ENCODE measurements at places on chromosomes 1 and 21. TPM values are rescaled to one million over a fixed set of nuclear protein-coding genes. Genes with fewer than 3 reads are reported as not detected.

DNA sequence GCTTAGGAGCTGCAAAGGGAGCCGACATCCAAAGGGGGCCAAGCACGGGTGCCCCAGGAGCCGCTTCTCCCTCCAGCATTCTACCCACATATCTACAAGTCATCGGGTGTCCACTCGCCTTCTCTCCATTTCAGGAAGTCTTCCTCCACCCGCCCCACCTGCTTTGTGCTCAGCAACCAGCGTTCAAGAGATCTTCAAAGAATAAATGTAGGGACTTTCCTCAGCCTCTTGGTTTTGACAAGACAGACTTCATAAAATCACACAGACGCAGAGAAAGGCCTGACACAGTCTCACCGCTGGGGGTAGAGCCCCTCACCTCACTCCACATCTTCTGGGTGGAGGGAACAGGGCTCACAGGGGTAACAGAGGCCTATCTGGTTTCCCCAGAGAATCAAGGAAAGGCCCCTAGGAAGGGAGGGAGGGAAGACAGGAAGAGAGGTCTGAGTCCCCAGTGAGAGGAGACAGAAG, 49.5 kb downstream of the SSBP3 start:
- DNase-seq = no peak
- H3K27ac ChIP-seq = peak overlapping the region; percentile 50
- peaks cover 78% of the 10 kb centered on the region for H3K4me1 ChIP-seq
- no peaks in the 10 kb centered on the region for H3K27me3 ChIP-seq
- peak overlapping the region; percentile 1 for H3K4me3 ChIP-seq

GRCh38 chr1:185069202-185069772, 23.9 kb downstream of the RNF2 start:
- H3K4me3 ChIP-seq = no peak overlapping the region
- H3K27ac ChIP-seq = no peak overlapping the region

- H3K4me1 ChIP-seq = no peaks in the 10 kb centered on the region
- DNase-seq = no peak
- H3K27ac ChIP-seq = no peak overlapping the region
- H3K27me3 ChIP-seq = no peaks in the 10 kb centered on the region
These were observed 146.5 kb downstream of the LIPI start for GRCh38 chr21:14064296-14064645.

DNA sequence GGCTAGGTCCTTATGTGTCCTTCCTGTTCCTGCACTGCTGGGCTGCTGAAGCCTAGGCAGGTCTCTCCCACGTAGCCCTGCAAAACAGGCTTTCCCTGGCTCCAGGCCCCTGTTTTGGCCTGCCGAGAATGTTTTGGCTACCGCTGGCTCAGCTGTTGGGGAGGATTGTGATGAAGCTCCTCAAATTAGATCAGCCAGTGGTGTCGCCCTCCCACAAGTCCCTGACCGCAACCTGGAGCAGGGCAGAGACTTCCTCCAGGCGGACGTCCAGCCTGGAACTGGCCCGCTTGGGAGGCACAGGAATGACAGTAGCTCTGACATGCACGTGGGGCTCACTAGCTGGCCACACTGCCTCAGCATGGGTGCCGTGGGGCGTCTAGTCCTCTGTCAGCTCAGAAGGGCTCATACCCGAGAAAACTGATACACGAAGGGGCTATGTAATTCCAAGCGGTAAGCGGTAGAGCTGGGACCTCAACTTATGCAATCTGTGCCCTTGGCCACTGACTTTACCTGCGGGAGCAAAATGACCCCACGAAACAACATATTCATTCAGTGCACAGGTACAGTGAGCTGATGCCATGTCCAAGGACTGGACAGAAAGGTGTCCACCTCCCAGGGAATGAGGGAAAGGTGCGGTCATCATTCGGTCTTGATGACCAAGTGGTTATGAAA, 26.6 kb downstream of the DHRS3 start:
- no peaks in the 10 kb centered on the region for H3K36me3 ChIP-seq
- peaks cover 37% of the 10 kb centered on the region for H3K4me1 ChIP-seq
- H3K27me3 ChIP-seq = peaks cover 20% of the 10 kb centered on the region

DNA sequence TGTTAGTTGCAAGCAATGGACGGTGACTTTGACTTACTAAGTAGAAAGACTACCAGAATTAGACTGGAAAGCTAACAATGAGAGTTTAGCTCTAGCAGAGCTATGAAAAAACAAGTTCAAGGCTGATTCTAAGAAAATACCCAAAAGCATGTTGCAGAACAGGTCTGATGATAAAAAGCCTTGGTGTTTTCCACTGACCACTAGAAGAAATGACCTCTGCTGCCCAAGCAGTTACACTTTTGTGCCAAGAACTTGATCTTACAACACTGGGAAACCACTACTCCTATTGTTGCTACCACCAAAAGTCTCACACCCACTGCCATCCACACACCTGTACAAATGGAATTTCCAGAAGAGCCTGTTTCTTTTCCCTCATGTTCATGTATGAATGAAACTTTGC, 21.4 kb upstream of the NEK7 start:
- H3K4me1 ChIP-seq = no peaks in the 10 kb centered on the region
- no peak overlapping the region for H3K4me3 ChIP-seq
- no peak overlapping the region for H3K27ac ChIP-seq
- H3K27me3 ChIP-seq = no peaks in the 10 kb centered on the region
- no peaks in the 10 kb centered on the region for H3K36me3 ChIP-seq

KCNQ4 gene
- 0.30 TPM for total RNA-seq

- H3K4me3 ChIP-seq = no peak overlapping the region
- H3K4me1 ChIP-seq = peaks cover 37% of the 10 kb centered on the region
- peaks cover 8% of the 10 kb centered on the region for H3K27me3 ChIP-seq
- no peak for DNase-seq
- no peak overlapping the region for H3K27ac ChIP-seq
These were observed 1.2 kb upstream of the ACOT11 start for GRCh38 chr1:54546651-54547401.

NGF gene
- 1.3 TPM for total RNA-seq

GRCh38 chr1:25933479-25934365, 27.5 kb upstream of the STMN1 start:
- no peak overlapping the region for H3K4me3 ChIP-seq
- H3K27me3 ChIP-seq = no peaks in the 10 kb centered on the region
- H3K27ac ChIP-seq = no peak overlapping the region
- H3K4me1 ChIP-seq = no peaks in the 10 kb centered on the region

DNA sequence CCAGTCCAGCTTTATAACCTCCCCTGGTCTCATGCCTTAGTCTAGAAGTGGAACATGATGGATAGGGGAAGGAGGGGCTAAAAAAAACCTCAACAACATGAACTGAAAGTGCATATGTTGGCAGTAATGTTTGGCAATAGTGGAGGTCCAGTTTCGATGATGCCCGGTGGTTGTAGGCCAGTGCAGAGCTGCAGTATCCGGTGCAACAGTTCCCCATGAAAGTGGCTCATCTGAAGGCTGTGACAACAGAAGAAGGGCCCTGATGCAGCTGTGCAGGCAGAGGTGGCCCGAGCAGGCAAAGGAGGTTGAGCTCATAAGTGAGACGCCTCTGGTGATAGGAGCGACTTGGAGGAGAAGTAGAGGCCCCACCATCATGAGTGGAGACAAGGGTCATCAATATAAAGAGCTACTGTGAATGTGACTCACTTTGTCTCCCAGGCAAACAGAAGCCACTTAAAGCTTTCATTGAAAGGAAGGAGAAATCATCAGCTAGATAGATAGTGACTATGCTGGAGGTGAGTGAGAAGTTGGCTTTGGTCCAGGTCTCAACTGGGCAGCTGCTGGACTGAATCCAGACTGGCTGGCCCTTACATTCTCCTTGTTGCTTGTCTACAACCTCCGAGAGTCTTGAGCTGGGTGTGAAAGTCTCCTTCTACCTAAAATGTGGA, 10.2 kb upstream of the CREG1 start:
- no peak for DNase-seq
- no peaks in the 10 kb centered on the region for H3K36me3 ChIP-seq
- no peak overlapping the region for H3K27ac ChIP-seq
- H3K4me3 ChIP-seq = no peak overlapping the region

HES3 gene
- total RNA-seq = not detected

GRCh38 chr1:9849691-9850441, 26.1 kb upstream of the CLSTN1 start:
- H3K36me3 ChIP-seq = no peaks in the 10 kb centered on the region
- H3K27ac ChIP-seq = peak overlapping the region; percentile 80
- DNase-seq = no peak
- H3K4me1 ChIP-seq = peaks cover 2% of the 10 kb centered on the region
- no peaks in the 10 kb centered on the region for H3K27me3 ChIP-seq
- peak overlapping the region; percentile 30 for H3K4me3 ChIP-seq

TBX19 gene
- 4.7 TPM for total RNA-seq

DNA sequence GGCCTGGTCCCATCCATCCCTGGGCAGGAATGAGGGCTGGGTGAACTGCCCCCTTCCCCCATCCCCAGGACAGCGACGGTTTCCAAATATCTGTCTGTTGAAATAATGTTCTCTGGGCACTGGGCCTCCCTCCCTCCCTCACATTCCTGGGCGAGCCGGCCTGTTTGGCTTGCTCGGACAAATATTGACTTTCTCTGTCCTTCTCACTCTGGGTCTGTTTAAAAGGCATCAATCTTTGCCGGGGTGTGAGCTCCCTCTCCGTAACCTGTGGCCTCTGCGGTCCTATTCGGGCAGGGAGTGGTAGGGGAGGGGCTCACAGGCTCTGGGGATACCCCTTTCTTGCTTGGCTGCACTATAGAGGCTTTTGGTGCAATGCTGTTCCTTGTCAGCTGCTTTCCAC, 40.2 kb downstream of the FOXD2 start:
- H3K4me3 ChIP-seq = no peak overlapping the region
- H3K27me3 ChIP-seq = peaks cover 19% of the 10 kb centered on the region
- no peaks in the 10 kb centered on the region for H3K4me1 ChIP-seq
- no peak overlapping the region for H3K27ac ChIP-seq
- no peaks in the 10 kb centered on the region for H3K36me3 ChIP-seq

GRCh38 chr21:26050857-26051256, 119.7 kb downstream of the APP start:
- H3K27ac ChIP-seq = no peak overlapping the region
- H3K27me3 ChIP-seq = no peaks in the 10 kb centered on the region
- no peak for DNase-seq
- peaks cover 6% of the 10 kb centered on the region for H3K36me3 ChIP-seq
- H3K4me3 ChIP-seq = no peak overlapping the region

EPHX1 gene
- total RNA-seq = 47.8 TPM

DNA sequence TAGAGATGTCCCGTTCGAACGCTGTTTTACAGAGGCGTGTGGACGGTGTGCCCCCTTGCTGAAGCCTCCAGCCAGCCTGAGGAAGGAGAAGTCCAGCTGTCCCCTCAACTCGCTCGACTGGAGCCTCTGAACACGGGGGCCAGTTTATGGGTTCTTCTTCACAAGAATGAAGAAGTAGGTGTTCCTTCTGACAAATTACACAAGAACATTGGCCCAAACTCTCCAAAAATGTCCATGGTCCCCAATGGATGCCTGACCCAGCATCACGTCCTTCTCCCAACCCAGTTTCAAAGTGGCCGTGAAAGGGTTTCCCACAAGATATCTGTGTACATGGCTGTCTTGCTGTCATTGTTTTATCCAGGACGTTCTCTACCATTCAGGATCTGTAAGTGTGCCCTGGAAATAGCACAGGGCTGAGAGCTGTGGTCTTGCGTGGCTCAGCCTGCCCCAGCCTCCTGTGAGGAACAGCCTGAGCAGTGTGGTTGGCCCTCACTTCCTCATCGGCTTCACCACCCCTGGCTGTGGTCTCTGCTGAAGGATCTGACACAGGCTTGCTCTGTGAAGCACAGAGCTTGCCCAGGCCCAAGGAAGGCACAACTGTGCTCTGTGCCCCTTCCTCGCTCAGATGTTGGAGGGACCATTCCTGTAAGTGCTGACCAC, 1.0 kb upstream of the S100B start:
- H3K27ac ChIP-seq = no peak overlapping the region
- peak overlapping the region; percentile 26 for H3K4me3 ChIP-seq
- no peaks in the 10 kb centered on the region for H3K36me3 ChIP-seq
- DNase-seq = peak; percentile 90

- no peak overlapping the region for H3K27ac ChIP-seq
- DNase-seq = no peak
- no peak overlapping the region for H3K4me3 ChIP-seq
These were observed 68.6 kb downstream of the SPAG17 start for GRCh38 chr1:118116401-118116800.

DNA sequence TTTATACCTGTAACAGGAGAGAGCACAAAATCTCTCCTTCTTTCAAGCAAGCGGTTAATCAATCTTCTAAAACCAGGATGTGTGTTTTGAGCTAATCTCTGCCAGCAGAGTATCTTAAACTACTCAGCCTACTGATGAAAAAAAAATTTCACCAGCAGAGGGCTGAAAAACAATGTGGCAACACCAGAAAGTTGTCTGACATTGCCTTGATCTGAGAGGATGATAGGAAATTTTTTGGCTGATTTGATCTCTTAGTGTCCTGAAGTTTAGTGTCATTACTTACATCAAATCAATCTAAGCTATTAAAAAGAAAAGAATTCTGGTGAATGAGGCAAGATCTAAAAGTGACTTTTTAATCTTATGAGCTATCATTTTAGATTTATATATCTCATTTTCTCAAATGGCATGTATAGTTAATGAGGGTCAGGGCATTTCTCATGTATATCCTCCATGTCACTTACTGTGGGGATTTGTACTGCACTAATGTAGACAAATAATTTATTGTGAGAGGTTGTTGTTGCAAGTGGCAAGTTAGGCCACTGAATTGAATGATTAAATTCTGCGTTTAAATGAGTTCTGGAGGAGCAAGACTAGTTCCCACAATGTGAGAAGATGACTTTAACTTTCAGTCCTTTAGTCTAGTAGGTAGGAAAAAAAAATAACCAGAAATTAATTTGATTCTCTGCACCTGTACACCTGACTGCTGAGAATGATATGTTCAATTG, 10.9 kb downstream of the ADAMTS1 start:
- no peak overlapping the region for H3K27ac ChIP-seq
- no peaks in the 10 kb centered on the region for H3K27me3 ChIP-seq
- H3K4me3 ChIP-seq = no peak overlapping the region

GRCh38 chr1:201299968-201300367, 16.7 kb downstream of the PKP1 start:
- H3K27me3 ChIP-seq = no peaks in the 10 kb centered on the region

GRCh38 chr1:67532452-67533216, 102.4 kb upstream of the SERBP1 start:
- no peak overlapping the region for H3K27ac ChIP-seq
- peaks cover 3% of the 10 kb centered on the region for H3K4me1 ChIP-seq
- no peaks in the 10 kb centered on the region for H3K36me3 ChIP-seq
- H3K4me3 ChIP-seq = no peak overlapping the region
- no peaks in the 10 kb centered on the region for H3K27me3 ChIP-seq

DNA sequence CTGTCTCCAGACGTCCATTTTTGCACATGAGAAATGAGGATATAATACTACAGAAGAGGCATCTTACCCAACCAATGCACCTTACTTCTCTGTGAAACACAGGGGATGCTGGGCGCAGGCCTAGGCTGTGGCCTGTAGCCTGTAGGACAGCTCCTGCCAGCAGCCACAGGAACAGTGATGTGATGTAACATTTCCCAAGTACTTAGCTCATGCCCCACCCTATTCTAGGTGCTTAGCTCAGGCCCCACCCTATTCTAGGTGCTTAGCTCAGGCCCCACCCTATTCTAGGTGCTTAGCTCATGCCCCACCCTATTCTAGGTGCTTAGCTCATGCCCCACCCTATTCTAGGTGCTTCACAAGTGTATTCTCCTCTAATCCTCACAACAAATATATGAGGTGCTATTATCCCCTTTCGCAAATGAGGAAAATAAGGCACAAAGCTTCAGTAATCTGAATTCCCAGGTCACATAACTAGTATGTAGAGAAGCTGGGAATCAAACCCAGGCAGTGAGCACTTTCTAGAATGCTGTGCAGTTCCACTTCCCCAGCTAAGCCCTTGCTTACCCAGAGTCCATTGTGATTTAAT, 4.6 kb upstream of the NAXE start:
- H3K36me3 ChIP-seq = no peaks in the 10 kb centered on the region
- H3K4me3 ChIP-seq = no peak overlapping the region
- H3K27me3 ChIP-seq = no peaks in the 10 kb centered on the region
- no peak overlapping the region for H3K27ac ChIP-seq

- H3K36me3 ChIP-seq = no peaks in the 10 kb centered on the region
- H3K27me3 ChIP-seq = no peaks in the 10 kb centered on the region
- no peak overlapping the region for H3K27ac ChIP-seq
- no peak overlapping the region for H3K4me3 ChIP-seq
These were observed 120.2 kb downstream of the MRPL39 start for GRCh38 chr21:25487046-25487594.

Data from spleen (tissue), 13 donors.